ENCODE measurements at places on chromosomes 12 and 14.

- DNase-seq = peak; percentile 16
Observed at GRCh38 chr14:39433452-39433813, 1.2 kb upstream of the FBXO33 start.

DNA sequence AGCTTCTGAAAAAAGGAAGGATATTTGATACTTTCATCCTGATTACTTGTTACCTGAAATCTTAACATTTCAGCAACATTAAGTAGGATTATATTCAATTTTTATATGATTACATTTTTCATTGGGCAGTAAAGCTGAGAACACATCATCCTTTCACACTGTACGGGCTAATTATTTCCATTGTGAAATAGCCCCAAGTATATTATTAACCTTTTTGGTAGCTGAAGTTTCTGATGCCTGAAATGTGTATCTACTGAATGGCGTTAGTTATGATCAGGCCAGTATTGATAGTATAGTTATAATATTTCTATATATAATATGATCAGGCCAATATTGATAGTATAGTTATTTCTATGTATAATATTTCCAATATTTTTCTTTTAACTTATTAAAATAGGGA is 10.1 kb downstream of the SPATS2 start:
- DNase-seq = peak; percentile 46

DNA sequence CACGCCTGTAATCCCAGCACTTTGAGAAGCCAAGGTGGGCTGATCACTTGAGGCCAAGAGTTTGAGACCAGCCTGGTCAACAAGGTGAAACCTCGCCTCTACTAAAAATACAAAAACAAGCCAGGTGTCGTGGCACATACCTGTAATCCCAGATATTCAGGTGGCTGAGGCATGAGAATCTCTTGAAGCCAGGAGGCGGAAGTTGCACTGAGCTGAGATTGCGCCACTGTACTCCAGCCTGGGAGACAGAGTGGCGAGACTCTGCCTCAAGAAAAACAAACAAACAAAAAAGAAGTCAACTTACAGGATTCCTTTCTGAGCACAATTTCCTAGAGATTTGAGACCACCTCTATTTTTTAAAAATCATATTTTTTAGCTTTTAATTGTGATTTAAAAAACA is 45.3 kb downstream of the DGLUCY start:
- DNase-seq = no peak

- peak; percentile 58 for DNase-seq
Observed at GRCh38 chr14:89303456-89304435, 113.3 kb downstream of the FOXN3 start.

- DNase-seq = no peak
Observed at GRCh38 chr12:46535376-46535775, 162.8 kb upstream of the SLC38A2 start.

DNA sequence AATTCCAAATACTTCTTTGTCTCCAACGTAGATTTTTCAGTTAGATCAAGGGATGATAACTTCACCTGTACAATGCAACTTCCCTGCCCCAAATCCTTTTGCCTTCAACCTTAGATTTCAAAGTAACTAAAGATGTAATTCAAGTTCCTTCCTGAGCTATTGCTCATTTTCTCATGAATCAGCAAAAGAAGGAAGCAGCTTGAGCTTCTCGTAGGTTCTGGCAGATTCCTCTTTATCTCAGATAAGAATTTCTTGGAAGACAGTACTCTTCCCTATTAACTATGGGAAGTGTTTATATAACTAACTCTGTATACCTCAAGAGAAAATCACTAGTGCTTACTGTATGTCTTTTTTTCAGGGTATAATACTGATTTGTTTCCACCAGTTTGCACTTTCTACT is 203.8 kb downstream of the RASSF9 start:
- DNase-seq = no peak

DNA sequence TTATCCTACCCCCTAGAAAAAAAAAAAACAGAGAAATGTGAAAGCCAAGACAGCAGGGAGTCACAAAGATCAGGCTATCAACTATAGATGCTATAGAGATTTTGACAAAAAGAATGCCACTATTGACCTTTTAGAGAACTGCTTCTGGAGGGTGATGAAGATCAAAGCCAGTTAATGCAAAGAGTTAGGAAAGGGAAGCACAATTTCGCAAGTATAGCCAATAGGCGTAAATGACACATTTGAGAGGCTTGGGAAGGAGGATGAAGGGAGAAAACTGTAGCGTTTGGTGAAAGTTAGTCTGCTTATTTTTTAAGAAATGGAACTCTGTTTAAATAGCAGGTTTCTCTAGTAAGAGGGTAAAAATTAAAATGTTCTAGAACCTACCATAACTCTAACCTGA is 190.7 kb downstream of the DUSP6 start:
- DNase-seq = no peak
